Inflammatory macrophage treated with lipopolysaccharide for 1 hour (primary cell): ENCODE measurements at places on chromosomes 1 and 21.
A peak's percentile ranks its signal among the peaks of the same experiment; 100 is the strongest.

DNA sequence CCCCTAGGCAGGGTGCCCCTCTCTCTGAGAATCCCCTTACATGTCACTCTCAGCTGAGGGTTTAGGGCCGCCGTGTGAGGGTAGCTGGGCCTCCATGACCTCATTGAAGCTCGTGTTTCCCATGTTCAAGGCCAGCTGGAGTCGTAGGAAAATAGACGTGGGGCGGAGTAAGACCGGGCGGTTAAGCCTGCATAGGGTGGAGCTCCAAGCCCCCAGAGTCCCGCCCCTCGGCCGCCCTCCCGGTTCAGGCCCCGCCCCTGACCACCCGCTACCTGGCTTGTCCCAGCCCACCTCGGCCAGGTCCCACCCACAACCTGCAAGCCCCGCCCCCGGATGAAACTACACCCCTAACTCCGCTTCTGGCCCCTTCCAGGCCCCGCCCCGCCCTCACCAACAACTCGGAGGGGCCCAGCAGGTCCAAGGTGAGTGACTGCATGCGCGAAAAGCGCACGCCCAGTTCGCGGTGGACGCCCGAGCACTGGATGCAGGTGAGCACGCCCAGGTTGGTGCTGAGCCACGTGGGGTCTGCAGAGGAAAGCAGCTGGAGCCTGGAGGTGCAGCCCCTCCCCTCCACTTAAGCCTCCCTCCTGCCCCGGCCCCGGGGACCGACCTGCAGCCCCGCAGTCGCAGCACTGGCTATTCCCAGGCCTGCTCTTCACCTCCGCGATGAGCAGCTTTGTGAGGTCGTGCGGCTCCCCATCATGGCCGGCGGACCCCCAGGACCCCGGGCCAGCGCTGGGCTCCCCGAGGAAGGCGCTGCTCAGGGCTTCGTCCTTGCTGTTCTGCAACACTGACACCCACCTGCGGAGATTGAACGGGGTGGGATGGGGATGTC, 12.2 kb upstream of the TCEA3 start:
- DNase-seq, result no peak

DNA sequence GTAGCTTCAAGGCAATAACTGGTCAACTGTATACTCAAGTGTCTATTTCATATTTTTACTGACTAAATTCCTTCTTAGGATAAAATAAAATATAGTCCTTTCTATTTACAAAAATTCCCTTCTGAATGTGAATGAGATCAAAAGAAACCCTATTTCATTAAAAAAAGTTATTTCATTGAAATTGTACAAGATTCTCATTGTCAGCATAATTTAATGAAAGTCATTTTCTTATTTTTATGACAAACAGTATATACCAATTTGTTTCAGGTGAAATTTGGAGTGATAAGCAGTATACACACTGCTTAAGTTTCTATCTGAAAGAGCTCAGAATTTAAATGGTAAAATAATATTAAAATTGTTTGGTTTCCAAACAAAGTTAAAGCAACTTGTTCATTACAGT, 269.2 kb downstream of the USH2A start:
- DNase-seq, result no peak

DNA sequence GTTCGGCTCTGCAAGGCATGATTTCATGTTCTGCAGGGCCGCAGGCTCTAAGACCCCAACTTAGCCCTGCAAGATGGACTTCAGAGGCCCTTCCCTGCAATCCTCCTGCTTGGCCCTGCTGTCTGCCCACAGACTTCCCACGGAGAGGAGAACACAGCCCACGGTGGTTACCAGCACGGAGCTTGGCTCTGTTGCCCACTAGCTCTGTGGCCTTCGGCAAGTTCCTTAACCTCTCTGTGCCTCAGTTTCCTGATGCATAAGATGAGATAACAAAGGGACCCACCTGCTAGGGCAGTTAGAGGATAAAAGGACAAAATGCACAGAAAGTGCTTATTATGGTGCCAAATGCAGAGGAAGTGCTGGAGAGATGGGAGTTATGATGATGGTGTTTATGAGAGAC, 200.4 kb downstream of the HUNK start:
- no peak for DNase-seq

GRCh38 chr1:21814981-21815582, 3.0 kb downstream of the LDLRAD2 start:
- DNase-seq, result no peak

DNA sequence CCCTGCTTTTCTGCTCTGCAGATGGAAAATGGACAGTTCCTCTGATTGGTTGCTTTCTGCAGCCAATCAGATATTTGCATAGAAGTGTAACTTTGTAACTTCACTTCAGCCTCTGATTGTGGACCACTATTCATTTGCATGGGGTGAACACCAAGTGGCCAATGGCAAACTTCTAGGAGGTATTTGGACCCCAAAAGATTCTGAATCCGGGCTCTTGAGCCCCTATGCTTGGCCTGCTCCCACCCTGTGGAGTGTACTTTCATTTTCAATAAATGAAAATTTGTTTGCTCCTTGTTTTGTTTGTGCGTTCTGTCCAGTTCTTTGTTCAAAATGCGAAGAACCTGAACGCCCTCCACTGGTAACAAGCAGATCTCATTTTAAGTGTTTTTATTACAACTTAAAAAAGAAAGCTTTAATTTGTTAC, 6.4 kb upstream of the GSTM4 start:
- no peak for DNase-seq

DNA sequence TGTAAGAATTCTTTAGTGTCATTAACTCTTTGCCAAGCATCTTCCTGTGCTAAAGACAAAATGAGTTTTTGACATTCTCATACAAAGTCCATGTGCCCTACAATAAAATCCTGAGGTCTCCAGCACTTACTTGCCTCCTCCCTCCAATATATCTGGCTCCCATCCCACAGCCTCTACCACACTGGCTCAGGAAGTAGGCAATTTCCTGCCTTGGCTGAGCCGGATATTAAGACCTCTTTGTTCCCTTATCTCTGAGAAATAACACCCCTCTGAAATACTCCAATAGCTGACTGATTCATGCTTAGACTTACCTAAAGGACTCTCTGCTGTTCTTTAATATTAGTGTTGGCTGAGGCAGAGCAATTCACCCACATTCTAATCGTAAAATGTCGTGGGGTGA, 37.6 kb upstream of the GORAB start:
- DNase-seq, result no peak

- no peak for DNase-seq
These were observed 55.9 kb downstream of the ITPKB start for GRCh38 chr1:226682871-226683814.

DNA sequence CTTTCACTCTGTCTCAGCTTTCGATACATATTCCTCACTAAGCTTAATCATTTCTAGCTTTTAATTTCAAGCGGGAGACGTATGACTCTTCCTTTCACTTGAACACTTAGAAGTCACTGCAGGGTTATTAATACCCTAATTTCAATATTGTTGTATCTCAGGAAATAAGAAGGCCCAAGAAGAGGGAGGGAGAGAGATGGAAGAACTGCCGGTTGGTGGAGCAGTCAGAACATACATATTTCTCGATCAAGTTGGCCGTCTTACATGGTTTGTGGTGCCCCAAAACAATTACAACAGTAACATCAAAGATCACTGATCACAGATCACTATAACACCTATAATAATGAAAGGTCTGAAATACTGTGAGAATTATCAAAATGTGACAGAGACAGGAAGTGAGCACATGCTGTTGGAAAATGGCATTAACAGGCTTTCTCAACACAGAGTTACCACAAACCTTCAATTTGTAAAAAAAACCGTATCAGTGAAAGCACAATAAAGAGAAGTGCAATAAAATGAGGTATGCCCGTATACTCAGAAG, 145.4 kb upstream of the HP1BP3 start:
- peak; percentile 10 for DNase-seq

DNA sequence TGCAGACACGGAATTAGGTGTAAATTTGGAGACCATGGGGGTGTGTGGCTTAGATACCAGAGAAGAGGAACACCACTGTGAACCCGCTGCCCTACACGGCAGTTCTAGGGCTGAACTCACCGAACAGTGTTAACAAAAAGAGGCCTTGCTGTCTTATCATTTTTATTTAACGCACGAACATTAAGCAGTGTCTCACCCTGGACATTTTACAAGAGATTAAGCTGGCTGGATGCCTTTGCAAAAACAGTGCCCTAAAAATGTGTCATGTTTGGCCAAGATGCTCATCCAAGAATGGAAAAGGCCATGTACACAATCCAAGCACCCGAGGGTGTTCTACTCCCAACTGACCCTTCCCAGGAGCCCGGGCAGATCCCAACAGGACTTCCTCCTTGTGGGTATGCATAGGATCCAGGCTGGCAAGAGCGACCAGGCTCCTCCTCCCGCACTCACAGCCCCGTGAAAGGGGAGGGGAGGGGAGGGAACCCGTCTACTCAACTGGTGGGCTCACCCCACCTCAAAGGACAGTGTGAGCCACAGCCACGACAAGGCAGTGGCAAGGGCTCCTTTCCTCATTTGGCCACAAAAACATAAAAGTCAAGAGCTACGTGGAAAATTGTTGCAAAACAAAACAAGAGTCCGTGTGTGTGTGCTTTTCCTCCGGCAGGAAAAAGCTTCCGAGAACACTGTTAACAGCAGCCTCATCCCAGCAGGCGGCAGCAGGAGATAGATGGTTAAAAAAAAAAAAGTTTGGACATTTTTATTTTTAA, 20.3 kb downstream of the C2CD2 start:
- no peak for DNase-seq

DNA sequence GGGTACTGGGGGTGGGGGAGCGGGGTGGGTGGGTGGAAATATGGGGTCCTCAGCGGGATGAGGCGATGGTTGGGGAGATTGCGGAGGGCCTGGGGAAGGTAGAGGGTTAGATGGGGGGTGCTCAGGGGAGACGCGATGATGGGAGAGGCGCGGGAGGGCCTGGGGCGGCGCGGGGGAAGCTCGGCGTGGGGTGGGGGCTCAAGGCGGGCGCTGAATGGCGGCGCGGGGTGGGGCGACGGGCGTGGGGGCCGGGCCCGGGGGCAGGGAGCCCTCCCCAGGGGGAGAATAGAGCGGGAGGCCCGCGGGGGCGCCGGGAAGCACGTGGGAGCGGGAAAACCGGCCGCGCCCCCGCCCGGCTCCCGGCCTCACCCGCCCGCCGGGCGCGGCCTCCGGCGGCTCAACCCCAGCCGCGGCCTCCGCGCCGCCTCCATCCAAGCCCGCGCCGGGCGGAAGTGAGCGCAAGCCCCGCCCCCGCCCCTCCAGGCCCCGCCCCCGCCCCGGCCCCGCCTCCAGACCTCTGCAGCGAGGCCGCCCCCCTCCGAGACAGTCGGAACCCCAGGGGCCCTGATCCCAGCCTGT, at the start of gene FAAP20:
Gene FAAP20, minus strand, starts transcription at position 454 of the 579 bp plus-strand sequence. Its CDS starts 23 bp downstream, at position 431.
- peak; percentile 36 for DNase-seq

DNA sequence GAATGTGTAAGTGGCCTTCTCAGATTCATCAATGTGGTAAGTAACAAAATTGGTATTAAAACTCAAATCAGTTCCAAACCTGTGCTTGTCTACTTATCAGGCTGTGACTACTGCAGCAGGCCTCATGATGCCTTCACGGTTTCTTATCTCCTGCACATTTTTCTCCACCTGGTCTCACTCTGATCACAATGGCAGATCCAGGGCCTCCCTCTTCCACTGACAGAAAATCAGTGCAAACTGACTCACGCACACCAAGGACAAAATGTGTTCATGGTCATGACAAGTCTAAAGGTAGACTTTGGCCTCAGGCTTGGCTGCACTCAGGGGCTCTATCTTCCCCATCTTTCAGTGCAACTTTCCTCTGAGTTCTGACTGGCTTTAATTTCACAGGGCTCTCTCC, 56.7 kb upstream of the ATP1A1 start:
- DNase-seq, result no peak

DNA sequence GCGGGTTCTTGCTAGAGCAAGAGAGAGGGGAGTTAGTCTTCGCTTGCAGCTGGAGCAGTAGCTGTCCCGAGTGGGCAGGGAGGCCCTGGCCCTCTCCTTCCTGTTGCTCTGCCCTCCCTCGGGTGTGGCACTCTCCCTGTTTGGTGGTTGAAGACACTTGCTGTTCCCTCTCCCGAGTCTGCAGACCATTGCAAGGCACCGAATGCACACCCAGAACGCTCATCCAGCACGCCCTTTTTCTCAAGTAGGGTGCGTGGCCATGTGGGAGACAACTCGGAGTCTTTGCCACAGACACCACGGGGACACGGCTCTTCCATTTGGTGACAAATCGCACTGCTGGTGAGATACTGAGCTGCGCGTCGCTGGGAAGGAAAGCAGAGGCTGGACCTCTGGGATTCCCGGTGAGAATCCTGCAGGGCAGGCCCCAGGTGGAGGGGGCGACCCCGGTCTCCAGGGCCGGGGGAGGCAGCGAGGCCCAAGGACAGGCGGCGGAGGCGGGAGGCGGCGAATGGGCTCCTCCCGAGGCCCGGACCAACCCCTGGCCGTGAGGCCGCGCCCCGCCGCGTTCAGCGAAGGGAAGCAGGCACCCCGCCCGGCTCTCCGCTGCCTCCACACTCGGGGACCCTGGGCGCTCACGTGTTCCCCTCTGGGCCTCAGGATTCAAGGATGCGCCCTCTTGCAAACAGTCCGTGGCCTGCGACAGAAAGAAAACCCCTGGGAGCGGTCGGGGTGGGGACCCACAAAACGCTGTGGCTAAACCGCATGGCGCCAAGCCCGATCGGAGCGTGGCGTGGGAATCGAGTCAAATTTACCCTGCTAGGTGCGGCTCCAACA, 10.4 kb upstream of the TMEM200B start:
- DNase-seq, result no peak
